ENCODE measurements at places on chromosomes 4 and X.

GRCh38 chr4:99625369-99625768 is 32.3 kb downstream of the C4orf54 start:
- DNase-seq = no peak

GRCh38 chr4:17066236-17066635 is 167.8 kb upstream of the LDB2 start:
- DNase-seq = no peak

DNA sequence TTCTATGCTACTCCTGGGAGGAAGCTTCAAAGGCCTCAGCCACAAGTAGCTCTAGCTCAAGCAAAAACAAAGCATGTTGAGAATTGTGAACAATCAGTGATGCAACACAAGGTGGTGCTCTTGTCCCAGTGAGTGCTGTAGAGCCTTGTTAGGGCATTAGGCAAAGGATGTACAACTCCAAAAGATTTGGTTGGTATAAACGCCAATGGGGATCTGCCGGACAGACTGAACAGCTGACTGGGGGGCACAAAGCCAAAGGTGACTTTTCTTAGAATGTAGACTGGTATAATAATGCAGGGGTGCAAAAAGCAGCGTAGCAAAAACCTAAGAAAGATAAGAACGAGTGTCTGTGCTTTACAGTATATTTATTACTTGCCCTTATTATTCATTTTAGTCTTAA is 62.6 kb upstream of the ALB start:
- no peak for DNase-seq

DNA sequence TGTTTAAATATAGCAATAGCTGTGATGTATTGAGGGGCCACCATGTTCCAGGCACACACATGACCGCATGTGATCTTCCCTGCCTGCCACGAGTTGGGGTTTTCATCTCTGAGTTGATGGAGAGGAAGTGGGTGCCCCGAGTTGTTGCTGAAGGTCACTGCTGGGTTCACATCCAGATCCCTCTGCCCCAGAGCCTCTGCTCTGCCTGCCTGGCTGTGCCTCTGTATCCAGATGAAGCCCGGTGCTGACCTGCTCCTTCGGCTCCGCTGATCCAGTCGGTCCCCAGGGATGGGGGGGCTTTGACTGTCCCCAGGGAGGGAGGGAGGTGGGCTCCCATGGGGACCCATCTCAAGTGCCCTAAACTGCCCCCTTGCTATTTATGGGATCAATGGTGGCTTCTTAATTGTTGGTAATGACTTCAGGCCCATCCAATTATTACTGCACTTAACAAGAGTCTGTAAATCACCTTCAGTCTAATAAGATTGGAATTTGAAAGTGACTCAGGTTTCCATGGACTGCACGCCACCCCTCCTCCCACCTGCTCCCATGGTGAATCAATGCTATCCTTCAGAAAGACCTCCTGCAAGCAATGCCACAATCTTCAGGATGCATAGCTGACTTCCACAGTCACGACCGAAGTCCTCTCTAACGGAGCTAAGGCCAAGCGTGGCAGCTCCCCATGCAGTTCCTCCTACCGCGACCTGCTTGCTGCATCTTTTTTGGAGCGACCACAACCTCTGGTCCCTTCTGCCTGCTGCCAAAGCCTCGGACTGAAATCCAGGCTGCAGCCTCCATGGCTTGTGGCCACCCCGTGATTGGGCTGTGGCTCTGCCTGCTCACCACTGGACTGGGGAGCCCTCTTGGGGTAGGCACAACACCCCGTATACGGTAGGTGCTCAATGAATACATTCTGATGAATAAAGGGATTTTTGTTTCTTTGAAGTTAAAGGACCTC is 73.1 kb downstream of the CPZ start:
- DNase-seq = no peak

DNA sequence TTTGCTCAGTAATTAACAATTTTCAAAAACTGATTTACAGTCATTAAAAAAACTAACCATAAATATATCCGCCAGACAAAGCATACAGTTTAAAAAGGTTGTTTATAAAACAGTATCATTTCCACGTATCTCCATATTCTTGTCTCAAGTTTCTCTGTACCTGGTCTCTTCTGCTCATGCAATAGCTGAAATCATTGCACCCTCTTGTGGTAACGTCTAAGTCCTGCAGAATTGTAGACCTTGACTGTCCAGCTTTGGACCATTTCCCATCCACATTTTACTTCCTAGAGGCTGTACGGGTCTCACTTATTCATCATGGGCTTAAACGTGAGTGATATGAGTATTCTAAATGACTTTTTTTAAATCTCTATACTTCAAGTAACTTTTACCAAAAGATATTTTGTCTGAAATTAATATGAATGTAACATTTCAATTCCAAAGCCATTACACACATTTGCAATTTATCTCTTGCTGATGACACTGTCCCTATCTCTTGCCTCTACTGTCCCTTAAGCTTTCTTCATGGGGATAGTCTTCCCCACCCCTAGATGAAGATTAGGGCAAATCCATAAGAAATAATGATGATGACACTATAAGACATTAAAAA is 118.5 kb downstream of the BTC start:
- no peak for DNase-seq

DNA sequence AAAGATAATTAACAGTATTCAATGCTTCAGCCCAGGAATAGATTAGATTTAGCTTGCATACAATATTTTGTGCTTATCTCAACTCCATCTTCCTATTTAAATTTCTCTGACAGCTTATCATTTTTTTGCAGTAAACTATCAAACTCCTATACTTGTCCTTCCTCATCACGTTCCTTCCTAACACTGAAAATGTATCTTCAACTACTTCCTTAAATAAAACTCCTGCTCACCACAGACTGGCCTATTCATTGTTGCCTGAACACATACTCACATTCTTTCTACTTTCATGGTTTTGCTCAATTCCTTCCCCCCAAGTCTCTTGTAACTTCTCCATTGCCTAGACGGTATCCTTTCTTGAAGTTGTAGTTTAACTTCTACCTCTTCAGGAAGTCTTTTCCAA is 28.5 kb upstream of the PTPN13 start:
- DNase-seq = no peak

DNA sequence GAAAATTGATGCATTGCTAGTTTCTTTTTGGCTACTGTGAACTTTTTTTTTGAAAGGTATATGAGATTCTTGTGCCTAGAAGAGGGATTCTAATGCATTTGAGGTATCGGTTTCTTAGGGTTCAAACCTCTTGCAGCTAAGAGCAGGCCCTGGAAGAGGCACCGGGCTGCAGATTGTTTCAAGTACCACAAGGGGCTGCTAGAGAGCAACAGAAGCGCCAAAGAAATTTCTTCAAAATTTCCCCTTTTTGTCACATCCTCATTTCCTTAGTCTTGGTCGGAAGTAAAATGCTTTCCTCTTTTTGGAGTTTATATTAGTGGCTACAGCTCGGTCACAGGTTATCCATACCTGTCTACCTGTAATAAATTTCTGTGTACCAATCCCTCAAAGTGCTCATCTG is 89.8 kb downstream of the PDGFRA start:
- DNase-seq = no peak

DNA sequence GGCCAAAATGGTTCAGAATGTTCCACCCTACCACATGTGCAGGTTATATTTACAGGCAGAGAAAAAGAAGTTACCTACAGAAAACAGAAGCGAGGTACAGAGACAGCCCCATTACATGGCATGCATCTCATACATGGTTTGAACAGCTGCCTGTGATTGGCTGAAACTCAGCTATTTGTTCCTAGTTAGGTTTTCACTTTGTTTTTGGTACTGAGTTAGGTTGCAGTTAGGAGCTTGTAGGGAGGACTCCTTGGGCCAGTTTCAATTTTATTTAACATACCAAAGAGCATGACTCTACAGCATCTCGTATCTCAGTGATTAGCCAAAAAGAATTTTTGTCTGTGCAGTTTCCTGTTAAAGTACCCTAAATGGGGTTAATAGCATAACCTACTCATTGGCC is 392.0 kb downstream of the MAPK10 start:
- DNase-seq = no peak

DNA sequence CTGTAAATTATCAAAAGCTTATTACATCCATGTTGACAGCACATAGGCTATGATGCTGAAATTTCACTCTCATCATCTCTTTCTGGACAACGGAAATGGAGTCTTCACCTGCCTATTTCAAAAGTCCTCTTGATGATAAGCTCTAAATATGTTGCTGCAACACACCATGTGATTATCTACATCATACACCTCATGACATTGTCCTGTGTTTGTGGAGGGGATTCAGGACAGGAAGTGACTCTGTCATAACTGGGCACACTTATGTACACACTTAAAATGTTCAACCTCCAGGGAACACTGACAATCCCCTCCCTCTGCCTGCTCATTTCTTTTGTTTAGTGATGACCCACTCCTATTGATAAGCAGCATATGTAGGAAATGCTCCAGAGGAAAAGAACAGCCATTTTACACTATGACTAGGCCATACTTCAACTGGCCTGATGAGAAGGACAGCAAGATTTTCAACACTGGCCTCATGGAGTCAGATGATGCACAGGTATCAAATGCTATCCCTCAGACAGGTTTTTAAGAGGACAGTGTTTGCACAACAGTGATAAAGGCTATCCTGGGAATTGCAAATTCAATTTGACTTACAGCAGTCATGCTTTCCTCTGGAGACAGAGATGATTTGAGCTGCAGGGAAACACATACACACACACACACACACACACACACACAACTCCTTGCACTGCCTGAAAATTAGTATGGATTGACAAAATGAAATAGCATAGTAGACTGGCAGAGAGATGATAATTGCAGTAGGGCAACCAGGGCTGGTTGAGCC is 163.3 kb upstream of the RASGEF1B start:
- DNase-seq = no peak

DNA sequence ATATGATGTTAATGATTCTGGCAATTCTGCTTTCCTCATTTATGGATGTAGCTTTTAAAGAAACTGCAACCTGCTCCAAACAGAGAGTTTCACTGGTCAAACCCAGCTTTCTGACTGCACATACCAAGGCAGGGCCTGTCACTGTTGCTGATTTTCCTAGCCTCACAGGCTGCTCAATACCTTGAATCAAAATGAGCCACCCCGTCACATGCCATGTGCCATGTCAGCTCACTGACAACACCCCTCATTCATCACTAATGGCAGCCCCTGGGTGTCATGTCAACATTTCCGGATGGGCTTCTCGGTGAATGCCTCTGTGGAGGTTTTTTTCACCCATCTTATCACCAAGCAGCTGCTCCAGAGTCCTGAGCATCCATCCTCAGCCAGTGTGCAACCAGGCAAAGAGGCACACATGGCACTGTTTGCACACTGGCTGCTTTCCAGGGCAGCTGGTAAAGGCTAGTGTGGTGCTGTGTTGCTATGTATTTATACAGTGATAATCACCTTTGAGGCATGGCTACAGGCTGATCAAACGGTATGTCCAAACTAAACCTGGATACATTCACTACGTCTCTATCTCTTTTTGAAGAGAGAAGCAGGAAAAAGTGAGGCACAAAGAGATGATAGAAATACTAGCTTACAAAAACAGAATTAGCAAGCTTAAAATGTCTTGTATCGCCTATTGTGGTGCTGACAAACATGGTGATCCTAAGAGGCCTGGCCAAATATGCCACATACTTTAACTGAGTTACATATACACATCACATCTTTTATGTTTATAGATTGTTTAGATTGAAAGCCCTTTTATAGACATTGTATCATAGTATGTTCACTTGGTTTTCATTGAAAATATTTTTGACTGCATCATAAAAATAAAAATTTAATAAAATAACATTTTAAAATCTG is 94.6 kb upstream of the INPP4B start:
- no peak for DNase-seq

- DNase-seq = no peak
These were observed 39.6 kb downstream of the KLF3 start for GRCh38 chr4:38703635-38704034.

DNA sequence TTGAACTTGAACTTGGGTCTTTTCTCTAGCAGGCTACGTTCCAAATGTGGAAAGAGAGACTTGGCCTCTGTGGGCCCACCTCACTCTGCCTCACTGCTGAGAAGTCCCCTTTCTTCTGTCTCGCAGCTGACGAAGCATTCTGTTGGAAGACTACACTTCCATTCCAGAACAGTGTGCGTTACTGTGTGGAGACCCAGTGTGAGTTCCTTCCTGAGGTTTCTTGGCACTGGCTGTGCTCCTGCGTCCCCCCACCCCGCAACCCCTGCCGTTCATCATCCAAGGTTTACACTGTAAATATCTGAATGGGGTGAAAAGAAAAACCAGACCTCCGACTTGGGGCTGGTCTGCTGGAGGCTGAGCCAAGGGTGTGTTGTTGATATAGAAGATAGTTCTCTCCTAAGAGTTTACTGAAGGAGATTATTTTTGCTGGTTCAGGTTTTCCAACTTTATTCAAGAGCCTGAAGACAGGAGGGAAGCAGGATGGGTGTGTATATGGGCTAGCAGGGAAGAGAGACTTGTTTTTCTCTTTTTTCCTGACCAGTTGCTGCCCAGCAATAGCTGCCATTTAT is 34.7 kb downstream of the NHSL2 start:
- DNase-seq = no peak

DNA sequence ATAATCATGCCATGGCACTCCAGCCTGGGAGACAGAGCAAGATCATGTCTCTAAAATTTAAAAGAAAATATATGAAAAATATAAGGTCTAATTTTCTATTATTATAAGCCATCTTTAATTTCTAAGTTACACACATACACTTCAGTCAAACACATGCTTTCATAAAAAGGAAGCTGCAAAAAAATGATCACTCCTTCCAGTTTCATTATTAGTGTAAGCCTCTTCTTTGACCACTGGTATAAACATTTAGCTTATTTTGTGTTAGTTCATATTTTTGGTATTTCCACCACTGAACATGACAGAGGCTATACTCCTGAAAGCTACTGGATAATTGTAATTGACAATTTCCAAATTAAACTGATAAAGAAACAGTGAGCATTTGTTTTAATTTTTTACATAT is 163.3 kb upstream of the USP38 start:
- no peak for DNase-seq

- peak; percentile 80 for DNase-seq
These were observed 531 bp downstream of the HCFC1 start for GRCh38 chrX:153971124-153971449.

DNA sequence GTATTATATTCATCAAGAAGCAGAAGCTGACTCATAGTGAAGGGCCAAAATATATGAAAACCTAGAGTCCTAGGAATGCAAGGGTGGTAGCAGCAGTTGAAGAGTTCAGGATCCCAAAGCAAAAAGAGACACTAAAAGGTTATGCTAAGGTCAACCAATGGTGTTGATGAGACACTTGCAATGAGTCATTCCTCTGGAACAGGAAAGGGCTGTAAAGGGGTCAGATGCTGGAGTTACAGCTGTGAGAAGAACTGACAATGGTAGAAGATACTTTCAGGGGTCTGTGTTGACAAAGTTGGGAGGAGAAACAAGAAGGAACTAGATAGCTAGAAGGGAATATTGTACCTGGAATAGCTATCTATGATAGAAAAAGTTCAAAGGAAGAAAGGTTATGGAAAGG is 47.5 kb downstream of the ZGRF1 start:
- no peak for DNase-seq

- DNase-seq = no peak
These were observed 1026.9 kb upstream of the SLIT2 start for GRCh38 chr4:19224820-19225219.

GRCh38 chrX:119654112-119654531 is 38.8 kb downstream of the SEPTIN6 start:
- DNase-seq = no peak

GRCh38 chrX:54281676-54282075 is 76.2 kb downstream of the WNK3 start:
- DNase-seq = no peak

- peak; percentile 21 for DNase-seq
These were observed 306.3 kb downstream of the ANK2 start for GRCh38 chr4:113355550-113356371.
